ENCODE measurements at places on chromosomes 5 and 9. TPM values are rescaled to one million over a fixed set of nuclear protein-coding genes. Genes with fewer than 3 reads are reported as not detected.

CCDC187 gene
- 0.11 TPM for total RNA-seq

SNX30 gene
- total RNA-seq, result 25.5 TPM

UBE2QL1 gene
- 1.3 TPM for total RNA-seq

HRCT1 gene
- total RNA-seq, result 4.7 TPM

PCDHGB2 gene
- 6.8 TPM for total RNA-seq

FOXI1 gene
- total RNA-seq, result not detected

CD274 gene
- total RNA-seq, result 0.65 TPM

DIPK1B gene
- total RNA-seq, result 0.13 TPM

SLC1A3 gene
- 0.26 TPM for total RNA-seq

PCDHB14 gene
- total RNA-seq, result 3.8 TPM

FAM81B gene
- total RNA-seq, result not detected
